Heart right ventricle (tissue), 16 donors: ENCODE measurements at places on chromosomes 12 and 14. TPM values are rescaled to one million over a fixed set of nuclear protein-coding genes. Genes with fewer than 3 reads are reported as not detected.

ZFYVE21 gene
- 54.7 TPM for total RNA-seq

ERBB3 gene
- total RNA-seq, result 6.1 TPM

DNA sequence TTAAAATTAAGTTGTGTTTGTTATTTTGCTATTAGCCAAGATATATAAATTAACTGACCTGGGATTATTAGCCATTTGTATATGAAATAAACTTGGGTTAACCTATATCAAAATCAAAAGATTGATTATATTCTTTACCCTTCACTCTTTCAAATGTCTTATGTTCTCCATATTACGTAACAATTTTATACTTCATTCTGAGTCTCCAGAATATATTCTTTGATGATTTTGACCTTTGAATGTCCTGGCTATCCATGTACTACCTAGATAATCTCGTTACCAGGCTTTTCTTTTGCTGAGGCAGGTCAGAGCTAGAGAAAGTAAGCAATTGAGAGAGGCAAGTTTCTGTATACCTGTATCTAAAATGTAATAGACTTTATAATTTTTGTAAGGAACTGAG is 3.6 kb downstream of the PPM1A start:
- DNase-seq, result no peak
- H3K27ac ChIP-seq, result no peak overlapping the region
- no peaks in the 10 kb centered on the region for H3K36me3 ChIP-seq

GRCh38 chr14:100292301-100292775 is 13.9 kb downstream of the SLC25A29 start:
- DNase-seq, result no peak
- no peaks in the 10 kb centered on the region for H3K36me3 ChIP-seq
- H3K4me3 ChIP-seq, result no peak overlapping the region
- peaks cover 33% of the 10 kb centered on the region for H3K4me1 ChIP-seq
- H3K27me3 ChIP-seq, result no peaks in the 10 kb centered on the region
- H3K27ac ChIP-seq, result no peak overlapping the region
